ENCODE measurements at places on chromosomes 11 and 22. TPM values are rescaled to one million over a fixed set of nuclear protein-coding genes. Genes with fewer than 3 reads are reported as not detected.

GRCh38 chr11:43697679-43698078, 17.1 kb downstream of the HSD17B12 start:
- no peak overlapping the region for H3K27ac ChIP-seq
- DNase-seq, result peak; percentile 14
- no peaks in the 10 kb centered on the region for H3K4me1 ChIP-seq
- H3K4me3 ChIP-seq, result no peak overlapping the region

GRCh38 chr22:30535182-30535581, 11.4 kb downstream of the SEC14L6 start:
- H3K4me3 ChIP-seq, result no peak overlapping the region
- DNase-seq, result no peak
- no peaks in the 10 kb centered on the region for H3K27me3 ChIP-seq
- no peaks in the 10 kb centered on the region for H3K4me1 ChIP-seq
- no peaks in the 10 kb centered on the region for H3K36me3 ChIP-seq

CCDC82 gene
- 27.7 TPM for total RNA-seq

GRCh38 chr22:42909363-42910058, 52.4 kb upstream of the ARFGAP3 start:
- no peak overlapping the region for H3K4me3 ChIP-seq
- no peaks in the 10 kb centered on the region for H3K36me3 ChIP-seq
- DNase-seq, result no peak
- H3K27ac ChIP-seq, result no peak overlapping the region
- H3K4me1 ChIP-seq, result peaks cover 71% of the 10 kb centered on the region
- H3K27me3 ChIP-seq, result no peaks in the 10 kb centered on the region

DNA sequence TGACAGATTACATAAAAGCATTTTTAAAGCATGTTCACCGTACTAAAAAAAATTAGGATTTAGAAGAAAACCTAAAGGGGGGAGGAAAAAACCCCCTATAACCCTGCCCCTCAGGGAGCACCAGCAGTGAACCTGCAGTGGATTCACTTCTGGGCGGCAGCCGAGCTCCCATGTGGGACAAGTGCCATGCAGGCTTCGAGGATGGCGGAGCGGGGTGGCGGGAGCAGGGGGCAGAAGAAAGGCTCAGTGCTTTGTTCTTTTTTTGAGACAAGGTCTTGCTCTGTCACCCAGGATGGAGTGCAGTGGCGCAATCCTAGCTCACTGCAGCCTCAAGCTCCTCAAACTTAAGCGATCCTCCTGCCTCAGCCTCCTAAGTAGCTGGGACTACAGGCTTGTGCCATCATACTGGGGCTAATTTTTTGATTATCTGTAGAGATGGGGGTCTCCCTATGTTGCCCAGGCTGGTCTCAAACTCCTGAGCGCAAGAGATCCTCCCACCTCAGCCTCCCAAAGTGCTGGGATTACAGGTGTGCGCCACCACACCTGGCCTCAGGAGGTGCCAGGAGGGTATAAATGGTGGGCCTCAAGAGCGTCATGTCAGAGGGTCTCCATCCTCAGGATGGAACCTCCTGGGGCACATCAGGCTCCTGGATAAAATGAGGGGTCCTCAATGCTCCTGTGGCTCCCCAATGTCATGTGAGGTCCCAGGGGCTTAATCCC, 34.0 kb downstream of the PPM1F start:
- no peaks in the 10 kb centered on the region for H3K36me3 ChIP-seq
- H3K4me1 ChIP-seq, result no peaks in the 10 kb centered on the region
- no peak overlapping the region for H3K27ac ChIP-seq

DNA sequence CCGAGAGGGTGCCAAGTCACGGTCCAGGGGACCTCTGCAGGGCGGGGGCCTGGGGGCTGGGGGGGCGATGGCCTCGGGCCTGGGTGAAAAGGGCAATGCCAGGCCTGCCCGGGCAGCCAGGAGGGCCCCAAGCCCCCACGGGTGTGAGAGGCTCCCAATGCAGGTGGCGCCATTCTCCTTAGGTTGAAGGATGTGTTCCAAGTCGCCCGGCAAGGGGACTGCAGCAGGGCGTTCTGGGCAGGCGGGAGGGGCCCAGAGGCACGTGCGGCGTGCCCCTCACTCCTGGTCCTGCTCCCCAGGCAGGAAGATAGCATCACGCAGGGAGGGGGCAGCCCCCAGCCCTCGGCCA, 730 bp upstream of the TNNI2 start:
- H3K36me3 ChIP-seq, result no peaks in the 10 kb centered on the region
- H3K27ac ChIP-seq, result no peak overlapping the region

DNA sequence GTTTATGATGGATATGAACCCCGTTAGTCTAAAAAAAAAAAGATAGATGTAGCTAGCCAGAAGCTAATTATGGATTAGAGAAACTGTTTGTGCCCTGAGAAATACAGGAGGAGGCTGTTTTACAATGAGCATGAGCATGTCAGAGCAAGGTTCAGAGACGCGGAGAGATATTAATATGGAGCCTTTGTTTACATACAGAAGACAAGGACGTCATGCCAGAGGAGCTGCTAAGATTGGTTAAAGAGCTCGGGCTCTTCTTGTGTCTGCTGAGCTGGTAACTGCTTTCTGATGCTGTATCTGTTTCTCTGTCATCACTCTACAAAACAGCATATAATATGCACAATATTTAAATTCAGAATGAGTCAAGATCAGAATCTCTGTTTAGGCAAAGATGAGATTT, 24.9 kb upstream of the CCDC89 start:
- no peak overlapping the region for H3K27ac ChIP-seq
- H3K36me3 ChIP-seq, result no peaks in the 10 kb centered on the region
- no peak for DNase-seq
- no peaks in the 10 kb centered on the region for H3K27me3 ChIP-seq
- no peaks in the 10 kb centered on the region for H3K4me1 ChIP-seq
- H3K4me3 ChIP-seq, result no peak overlapping the region

DNA sequence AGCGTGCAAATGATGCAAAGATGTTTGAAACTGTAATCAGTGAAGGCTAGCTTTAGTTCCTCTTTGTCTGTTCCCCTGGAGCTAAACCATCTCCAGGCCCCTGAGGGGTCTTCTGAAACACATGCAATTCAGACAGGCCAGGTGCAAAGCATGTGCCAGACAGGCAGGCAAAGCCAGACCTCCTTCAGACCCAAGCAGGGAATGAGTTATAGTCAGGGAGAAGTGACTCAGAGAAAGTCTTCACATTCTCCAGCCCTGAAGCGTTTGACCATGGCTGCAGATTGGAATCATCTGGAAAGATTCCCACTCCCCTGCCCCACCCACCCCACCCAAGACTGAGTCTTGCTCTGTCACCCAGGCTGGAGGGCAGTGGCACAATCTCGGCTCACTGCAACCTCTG, 187.0 kb upstream of the ISX start:
- no peaks in the 10 kb centered on the region for H3K36me3 ChIP-seq
- H3K27ac ChIP-seq, result no peak overlapping the region
- no peak for DNase-seq
- H3K4me1 ChIP-seq, result no peaks in the 10 kb centered on the region

CALCA gene
- total RNA-seq, result 1.3 TPM

- H3K36me3 ChIP-seq, result no peaks in the 10 kb centered on the region
- H3K4me1 ChIP-seq, result no peaks in the 10 kb centered on the region
- no peak overlapping the region for H3K4me3 ChIP-seq
- DNase-seq, result no peak
These were observed 3.8 kb downstream of the FOLR1 start for GRCh38 chr11:72195518-72196270.

DNA sequence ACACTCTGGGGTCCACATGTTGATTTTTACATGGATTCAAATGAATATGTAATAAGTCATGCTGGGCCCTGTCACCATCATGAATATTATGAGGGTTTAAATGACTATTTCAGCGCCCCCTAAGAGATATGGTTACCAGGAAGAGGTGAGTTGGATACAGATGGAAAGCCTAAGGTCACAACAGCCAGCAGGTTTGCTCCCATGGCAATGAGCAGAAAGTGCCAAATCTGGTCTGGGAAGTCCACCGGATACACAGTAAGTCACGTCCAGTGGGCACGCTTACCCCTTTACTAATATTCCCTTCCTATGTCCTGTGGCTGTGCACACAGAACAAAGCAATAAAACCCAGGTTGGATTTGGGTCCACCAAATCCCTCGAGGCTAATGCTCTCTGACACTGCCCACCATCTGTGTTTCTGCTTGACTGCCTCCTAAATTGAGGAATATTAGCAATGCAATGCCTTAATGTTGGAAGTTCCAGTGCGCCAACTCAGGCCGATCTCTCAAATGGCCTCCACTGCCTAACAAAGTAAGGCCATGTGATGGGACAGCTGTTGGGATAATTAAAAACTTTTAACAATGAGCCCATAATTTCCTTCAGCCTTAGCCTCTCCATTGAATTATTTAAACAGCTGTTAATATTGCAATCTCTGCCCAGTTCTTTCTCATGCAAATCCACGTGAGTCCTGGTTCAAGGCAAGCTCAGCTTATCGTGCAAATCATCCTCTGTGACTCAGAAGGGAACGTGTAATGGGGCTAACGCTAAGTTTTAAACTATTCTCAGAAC, 97.6 kb downstream of the SLC1A2 start:
- H3K27ac ChIP-seq, result no peak overlapping the region
- no peaks in the 10 kb centered on the region for H3K27me3 ChIP-seq
- no peak for DNase-seq
- no peaks in the 10 kb centered on the region for H3K4me1 ChIP-seq
- H3K4me3 ChIP-seq, result no peak overlapping the region
- no peaks in the 10 kb centered on the region for H3K36me3 ChIP-seq

- peaks cover 32% of the 10 kb centered on the region for H3K36me3 ChIP-seq
- no peak for DNase-seq
- no peaks in the 10 kb centered on the region for H3K4me1 ChIP-seq
- no peaks in the 10 kb centered on the region for H3K27me3 ChIP-seq
- H3K4me3 ChIP-seq, result no peak overlapping the region
These were observed 58.9 kb downstream of the PISD start for GRCh38 chr22:31603081-31603525.

DNA sequence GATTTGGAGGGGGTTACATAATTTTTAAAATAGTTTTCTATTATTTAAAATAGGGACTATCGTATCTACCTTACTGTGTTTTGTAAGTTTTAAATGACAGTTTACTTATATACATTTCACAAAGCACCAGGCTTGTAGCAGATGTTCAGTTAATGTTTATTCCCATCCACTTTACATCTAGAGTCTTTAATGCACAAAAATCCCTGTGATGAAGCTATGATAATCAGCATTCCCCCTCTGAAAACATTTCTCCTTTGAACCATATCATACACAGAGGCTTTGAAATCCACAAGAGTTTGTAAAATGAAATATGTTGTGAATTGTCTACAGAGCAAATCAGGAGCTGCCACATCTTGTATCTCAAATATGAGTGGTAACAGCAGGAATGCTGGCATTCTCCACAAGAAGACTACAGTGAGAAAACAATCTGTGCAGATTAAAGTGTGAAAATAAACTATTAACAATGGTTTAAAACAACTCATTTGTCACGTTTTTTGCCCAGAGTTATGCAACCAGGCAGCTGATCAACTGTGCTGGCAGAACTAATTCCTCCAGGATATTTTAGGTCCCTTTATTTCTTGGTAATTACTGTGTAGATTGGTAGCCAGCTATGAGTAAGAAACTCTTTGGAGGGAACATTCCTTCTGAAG, 699.1 kb upstream of the ARHGAP42 start:
- DNase-seq, result peak; percentile 0
- H3K4me1 ChIP-seq, result no peaks in the 10 kb centered on the region
- H3K27me3 ChIP-seq, result no peaks in the 10 kb centered on the region
- no peaks in the 10 kb centered on the region for H3K36me3 ChIP-seq

GRCh38 chr22:39925909-39926679, 25.2 kb downstream of the GRAP2 start:
- peaks cover 22% of the 10 kb centered on the region for H3K27me3 ChIP-seq
- H3K4me3 ChIP-seq, result no peak overlapping the region
- H3K4me1 ChIP-seq, result peaks cover 43% of the 10 kb centered on the region
- no peak overlapping the region for H3K27ac ChIP-seq

CRELD2 gene
- 79.7 TPM for total RNA-seq

DNA sequence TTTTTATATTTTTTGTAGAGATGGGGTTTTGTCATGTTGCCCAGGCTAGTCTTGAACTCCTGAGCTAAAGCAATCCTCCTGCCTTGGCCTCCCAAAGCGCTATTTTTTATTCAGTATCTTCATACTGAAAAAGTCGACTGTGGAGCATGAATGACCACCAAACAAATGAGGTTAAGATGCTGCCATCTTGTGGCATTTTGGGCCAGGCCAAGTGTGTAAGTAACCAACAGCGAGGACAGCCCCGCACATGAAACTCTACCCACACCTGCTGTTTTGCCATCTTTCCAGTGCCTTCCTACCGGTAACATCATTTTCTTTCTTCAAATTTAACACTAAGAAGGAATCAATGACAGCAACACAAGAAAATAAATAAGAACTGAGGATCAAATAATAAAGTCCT, 32.2 kb upstream of the AQP11 start:
- no peak overlapping the region for H3K4me3 ChIP-seq
- no peaks in the 10 kb centered on the region for H3K4me1 ChIP-seq
- no peak for DNase-seq
- no peaks in the 10 kb centered on the region for H3K27me3 ChIP-seq

- H3K4me3 ChIP-seq, result peak overlapping the region; percentile 4
- H3K36me3 ChIP-seq, result no peaks in the 10 kb centered on the region
- no peak for DNase-seq
- H3K27me3 ChIP-seq, result no peaks in the 10 kb centered on the region
- peak overlapping the region; percentile 82 for H3K27ac ChIP-seq
These were observed 8.2 kb upstream of the HSPA8 start for GRCh38 chr11:123069908-123070821.

NECTIN1 gene
- total RNA-seq, result 13.8 TPM

GRCh38 chr22:22720724-22721261, 76.4 kb downstream of the GGTLC2 start:
- no peaks in the 10 kb centered on the region for H3K36me3 ChIP-seq
- peak overlapping the region; percentile 83 for H3K27ac ChIP-seq
- H3K4me3 ChIP-seq, result no peak overlapping the region
- DNase-seq, result no peak
- peaks cover 14% of the 10 kb centered on the region for H3K4me1 ChIP-seq
- no peaks in the 10 kb centered on the region for H3K27me3 ChIP-seq

SAA4 gene
- 3.7 TPM for total RNA-seq

PLAAT5 gene
- total RNA-seq, result 4.6 TPM
